ENCODE measurements at places on chromosomes 16 and 17.

DNA sequence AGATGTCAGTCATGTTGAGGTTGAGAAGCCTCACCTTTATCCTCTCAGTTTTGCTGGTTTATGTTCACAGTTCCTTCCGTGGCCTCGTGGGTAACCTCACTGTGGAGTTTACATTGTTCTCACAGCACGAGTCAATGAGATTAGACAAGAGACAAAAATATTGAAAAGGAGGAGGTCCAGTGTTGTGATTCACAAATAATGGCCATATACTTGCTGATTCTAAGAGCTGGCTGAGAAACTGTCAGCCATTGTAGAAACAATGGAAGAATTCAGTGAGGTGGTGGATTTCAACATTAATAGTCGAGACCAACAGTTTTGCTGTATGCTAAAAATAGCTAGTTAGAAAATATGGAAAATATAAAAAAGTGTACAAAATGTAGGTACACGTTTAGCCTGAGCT is 176.4 kb upstream of the WSCD1 start:
- DNase-seq, result no peak

DNA sequence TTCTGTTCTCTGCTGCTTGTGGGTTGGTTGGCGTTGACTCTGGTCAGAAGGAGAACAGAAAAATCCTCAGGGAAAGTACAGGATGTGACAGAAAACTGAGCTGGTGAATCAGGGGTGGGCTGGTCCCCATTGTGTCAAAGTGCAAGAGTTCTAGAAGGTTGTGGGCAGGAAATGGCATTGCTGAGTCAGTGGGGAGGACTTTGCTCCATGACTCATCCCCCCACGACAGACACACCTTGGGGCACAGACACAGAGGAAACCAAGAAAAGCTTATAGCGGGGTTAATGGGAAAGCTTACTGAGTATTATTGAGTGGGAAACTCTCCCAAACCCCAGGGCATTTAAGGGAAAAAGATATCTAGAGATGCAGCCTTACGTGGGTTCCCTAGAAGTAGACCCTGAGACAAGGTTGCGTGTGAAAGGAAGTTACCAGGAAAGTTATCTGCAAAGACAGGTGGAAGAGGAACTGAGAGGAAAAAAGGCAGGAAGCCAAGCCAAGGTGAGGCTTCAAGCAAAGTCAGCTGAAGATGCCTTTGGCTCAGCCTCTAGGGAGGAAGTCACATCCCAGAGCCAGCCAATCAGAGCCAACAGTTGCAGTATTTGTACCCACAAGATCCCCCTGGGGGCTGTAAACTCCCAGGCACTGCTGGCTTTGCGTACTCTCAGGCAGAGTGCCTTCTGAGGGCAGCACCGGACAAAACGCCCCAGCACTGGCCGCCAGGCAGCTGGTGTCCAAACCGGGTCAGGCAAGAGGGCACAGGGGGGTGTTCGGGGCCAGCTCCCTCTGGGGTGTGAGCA is 86.4 kb downstream of the FOXL1 start:
- DNase-seq, result peak; percentile 91

DNA sequence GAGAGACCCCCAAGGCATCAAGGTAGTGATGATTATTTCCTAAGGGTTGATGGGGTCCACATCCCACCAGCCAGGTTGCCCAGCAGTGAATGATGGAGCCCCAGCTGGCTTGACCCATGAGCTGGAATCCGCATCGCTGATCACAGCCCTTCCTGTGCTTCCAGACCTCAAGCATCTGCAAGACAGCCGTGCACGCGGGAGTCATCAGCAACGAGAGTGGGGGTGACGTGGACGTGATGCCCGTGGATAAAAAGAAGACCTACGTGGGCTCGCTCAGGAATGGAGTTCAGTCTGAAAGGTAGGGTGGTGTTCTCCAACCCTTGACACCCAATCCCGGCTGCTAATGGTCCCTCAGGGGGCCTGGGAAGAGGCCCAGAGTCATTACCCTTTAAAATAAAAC is 69.3 kb downstream of the CRISPLD2 start:
- DNase-seq, result no peak

DNA sequence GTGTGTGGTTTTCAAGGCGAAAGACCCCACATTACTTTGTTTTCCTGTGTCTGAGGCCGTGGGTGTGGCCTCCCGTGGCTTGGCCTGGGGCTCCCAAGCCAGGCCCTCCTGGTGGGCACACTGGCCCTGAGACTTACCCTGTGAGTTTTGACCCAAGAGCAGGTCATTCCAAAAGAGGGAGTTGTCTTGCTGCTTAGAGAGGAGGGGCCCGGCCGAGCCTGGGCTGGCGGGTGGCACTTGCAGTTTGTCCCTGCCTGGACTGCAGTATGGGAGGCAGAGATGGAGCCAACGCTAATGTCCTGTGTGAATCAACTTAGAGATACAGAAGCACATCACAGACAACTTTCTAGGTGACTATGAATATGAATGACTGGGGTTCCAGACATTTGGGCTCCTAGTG is 22.7 kb downstream of the PLEKHG4 start:
- DNase-seq, result no peak

GRCh38 chr16:85978291-85978775 is 79.4 kb downstream of the IRF8 start:
- DNase-seq, result no peak

- DNase-seq, result peak; percentile 34
Observed at GRCh38 chr16:20901436-20902112, 1.0 kb downstream of the LYRM1 start.

DNA sequence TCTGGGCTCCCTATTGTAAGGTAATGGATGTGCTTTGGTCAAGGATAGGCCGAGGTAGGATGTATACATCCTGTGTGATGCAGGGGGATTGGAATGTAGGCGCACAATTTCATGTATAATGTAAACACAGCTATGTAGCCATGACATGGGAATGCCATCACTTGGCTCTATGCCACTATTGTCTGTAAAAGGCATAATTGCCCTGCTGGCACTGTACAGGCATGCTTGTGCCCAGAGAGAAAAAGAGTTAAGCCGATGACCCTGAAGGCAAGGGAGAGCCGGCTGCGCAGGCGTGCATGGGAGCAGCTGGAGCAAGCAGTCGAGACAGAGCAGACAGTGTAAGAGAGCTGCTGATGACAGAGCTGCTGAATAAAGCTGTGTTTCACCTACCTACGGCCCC is 212.5 kb upstream of the CPHXL start:
- DNase-seq, result no peak

DNA sequence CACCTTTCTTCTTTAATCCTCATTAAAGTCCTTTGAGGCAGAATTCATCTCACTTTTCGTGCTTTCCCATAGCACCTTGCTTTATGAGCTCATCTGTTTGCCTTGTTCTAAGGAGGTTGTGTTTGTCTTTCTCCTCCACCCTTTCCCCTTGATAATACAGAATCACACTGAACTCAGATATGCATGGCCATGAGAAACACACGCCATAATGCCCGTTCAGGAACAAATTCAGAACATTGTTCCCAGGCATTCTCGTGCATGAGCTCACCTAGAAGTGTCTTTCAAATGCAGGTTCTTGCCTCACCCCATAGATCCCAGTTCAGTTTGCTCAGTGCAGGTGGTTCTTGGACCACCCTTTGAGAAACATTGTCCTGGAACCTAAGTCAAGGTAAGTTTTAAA is 71.1 kb downstream of the TMEM114 start:
- no peak for DNase-seq

GRCh38 chr16:56643080-56643778 is 4.8 kb downstream of the MT1A start:
- DNase-seq, result no peak

DNA sequence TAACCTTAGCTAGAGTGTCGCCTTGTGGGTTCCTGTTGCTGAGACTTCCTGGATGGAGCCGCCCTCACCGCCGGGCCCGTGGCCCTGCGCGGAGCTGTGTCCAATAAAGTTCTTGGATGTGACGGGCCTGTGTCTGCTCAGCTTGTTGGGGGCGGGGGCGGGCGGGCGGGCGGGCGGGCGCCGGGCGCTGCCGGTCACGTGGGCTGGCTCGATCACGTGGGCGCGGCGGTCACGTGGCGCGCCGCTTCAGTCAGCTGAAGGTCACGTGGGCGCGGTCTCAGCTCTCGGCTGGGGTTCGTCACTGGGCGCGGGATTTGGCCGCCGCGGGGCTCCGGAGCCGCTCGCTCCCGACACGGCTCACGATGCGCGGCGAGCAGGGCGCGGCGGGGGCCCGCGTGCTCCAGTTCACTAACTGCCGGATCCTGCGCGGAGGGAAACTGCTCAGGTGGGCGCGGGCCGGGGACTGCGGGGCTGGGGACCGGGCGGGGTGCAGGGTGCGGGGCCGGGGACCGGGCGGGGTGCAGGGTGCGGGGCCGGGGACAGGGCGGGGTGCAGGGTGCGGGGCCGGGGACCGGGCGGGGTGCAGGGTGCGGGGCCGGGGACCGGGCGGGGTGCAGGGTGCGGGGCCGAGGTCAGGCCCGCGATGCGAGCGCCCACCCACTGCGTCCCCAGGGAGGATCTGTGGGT is at the start of gene AMDHD2:
TSS of gene AMDHD2 (plus strand) at position 275 of the 687 bp plus-strand sequence. CDS start at position 363, 88 bp downstream.
- peak; percentile 92 for DNase-seq

DNA sequence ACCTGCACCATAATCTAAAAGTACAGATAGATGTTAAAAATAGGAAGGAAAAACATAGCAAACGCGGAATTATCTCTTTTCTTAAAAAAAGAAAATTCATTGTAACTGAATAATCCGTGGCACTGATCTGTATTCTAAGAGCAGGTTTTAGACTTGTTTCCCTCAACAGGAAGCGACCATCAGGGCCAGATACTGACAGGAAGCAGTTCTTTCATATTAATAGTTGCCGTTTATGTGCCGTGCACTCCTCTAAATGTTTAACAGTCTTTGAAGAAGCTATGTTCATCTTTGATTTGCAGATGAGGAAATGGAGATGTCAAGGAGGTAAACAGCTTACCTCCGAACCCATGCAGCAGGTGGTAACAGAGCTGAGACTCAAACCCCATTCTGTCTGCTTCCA is 23.6 kb downstream of the DYNLRB2 start:
- no peak for DNase-seq

- no peak for DNase-seq
Observed at GRCh38 chr17:75769536-75769935, 4.5 kb upstream of the GALK1 start.

DNA sequence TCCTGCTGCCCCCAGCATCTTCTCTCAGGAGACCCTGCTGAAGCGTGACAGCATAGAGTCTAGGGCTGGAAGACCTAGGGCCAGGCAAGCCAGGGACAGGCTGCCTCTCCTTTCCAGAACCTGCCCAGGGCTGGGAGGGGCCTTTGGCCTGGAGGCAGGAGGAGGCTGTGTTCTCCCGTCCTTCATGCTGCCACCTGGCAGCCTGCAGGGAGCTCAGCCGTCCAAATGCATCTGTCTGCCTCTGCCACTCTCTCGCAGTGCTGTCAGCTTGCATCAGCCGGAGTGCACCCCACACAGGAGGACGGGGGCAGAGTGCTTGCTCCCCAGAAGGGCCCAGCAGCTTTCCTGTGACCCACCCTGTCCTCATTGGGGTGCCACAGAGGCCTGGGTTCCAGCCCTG is 31.3 kb downstream of the ARHGAP23 start:
- no peak for DNase-seq

DNA sequence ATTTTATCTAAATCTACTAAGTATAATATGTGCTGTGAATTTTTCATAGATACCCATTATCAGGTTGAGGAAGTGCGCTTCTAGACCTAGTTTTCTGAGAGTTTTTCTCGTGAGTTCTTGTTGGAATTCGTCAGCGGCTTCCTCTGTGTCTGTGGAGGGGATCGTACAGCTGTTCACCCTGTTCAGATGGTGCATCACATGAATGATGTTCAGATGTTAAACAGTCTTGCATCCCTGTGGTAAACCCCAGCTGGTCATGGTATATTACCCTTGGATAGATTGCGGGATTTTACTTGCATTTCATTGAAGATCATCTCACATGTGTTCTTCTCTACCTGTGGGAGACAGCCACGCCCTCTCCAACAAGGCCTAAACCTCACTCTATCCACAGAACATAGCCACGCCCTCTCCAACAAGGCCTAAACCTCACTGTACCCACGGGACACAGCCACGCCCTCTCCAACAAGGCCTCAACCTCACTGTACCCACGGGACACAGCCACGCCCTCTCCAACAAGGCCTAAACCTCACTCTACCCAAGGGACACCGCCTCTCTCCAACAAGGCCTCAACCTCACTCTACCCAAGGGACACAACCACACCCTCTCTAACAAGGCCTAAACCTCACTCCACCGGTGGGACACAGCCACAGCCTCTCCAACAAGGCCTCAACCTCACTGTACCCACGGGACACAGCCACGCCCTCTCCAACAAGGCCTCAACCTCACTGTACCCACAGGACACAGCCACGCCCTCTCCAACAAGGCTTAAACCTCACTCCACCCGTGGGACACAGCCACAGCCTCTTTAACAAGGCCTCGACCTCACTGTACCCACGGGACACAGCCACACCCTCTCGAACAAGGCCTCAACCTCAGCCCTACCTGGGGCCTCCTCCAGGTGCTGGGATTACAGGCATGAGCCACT is 180.2 kb upstream of the CHMP6 start:
- DNase-seq, result no peak

- DNase-seq, result no peak
Observed at GRCh38 chr17:75181608-75182318, 996 bp downstream of the SUMO2 start.

GRCh38 chr16:86306811-86307513 is 203.4 kb upstream of the FOXF1 start:
- peak; percentile 41 for DNase-seq

DNA sequence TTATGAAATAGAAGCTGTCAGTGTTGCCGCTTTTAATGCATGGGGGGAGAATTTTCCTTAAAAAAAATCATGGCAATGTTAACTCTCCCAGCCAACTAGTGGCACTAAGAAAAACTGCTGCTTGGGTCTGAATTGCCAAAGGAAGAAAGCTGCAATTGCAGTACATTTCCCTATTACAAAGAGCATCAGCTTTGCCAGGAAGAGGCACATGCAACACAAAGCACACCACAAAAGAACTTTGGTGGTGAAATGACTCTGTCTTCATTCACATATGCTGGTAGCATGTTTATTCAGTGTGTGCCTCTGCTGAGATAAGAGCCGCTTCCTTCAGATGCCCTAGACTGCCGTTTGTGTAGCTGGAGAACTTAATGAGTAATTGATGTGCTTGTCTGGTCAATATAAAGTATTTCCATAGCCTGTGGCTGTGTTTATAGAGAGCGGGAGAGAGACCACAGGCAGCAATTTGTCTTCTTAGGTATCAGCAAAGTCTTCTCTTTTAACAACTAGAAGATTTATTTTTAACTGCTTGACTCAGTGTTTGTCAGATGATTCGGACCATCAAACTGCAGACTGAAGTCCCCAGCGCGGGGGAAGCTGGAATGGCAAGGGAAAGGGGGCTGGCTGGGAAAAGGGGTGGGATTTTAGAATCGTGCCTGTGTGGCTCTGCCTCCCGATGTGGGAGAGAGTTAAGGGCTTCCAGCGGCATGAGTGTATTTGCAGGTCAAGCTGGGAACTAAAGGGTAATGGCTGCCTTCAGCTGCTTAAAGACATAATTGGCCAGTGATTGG is 115.1 kb downstream of the MRTFB start:
- peak; percentile 74 for DNase-seq

DNA sequence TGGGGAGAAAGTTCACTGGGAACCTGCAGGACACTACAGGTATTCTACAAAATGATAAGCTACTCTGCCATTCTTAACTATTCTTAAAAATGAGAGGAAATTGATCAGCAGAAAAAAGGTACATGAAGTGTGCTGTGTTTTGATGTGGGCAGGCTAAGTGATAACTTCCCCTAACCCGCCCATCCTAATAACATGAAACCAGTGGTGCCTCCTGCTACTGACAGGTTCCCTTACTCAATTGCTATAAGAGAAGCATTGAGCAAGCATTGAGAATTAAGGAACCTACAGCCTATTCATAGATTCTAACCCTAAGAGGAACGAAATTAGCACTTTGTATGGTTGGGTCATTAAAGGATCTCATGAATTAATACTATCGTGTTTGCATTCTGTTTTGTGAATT is 18.9 kb downstream of the XYLT1 start:
- DNase-seq, result no peak
